ENCODE measurements at places on chromosomes 3 and 15.

DNA sequence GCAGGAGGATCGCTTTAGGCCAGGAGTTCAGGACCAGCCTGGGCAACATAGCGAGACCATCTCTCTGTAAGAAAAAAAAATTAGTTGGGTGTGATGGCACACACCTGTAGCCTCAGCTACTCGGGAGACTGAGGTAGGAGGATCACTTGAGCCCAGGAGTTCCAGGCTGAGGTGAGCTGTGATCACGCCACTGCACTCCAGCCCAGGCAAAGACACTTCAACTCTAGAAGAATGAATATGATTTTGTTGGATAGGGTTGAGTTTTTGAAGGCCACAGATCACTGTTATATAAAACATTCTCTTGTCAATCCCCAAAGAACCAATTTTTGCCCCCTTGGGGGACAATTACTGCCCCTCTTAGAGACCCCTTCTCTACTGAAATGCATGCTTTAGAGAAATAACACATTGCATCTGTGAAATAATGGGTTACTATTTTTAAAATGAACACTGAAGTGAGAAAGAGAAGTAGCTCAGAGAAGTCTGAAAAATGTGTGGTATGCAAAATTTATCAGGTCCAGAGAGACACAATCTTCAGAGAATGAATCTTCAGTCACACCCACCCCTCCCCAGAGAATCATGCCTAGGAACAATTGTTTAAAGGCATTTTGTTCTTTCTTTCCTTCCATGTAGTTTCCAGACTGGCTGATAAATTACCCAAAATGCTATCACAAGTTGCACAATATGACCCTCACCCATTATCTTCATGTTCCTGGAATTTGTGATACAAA, 42.7 kb downstream of the METTL6 start:
- DNase-seq = no peak

GRCh38 chr3:32856355-32856889, 38.6 kb downstream of the TRIM71 start:
- DNase-seq = no peak

DNA sequence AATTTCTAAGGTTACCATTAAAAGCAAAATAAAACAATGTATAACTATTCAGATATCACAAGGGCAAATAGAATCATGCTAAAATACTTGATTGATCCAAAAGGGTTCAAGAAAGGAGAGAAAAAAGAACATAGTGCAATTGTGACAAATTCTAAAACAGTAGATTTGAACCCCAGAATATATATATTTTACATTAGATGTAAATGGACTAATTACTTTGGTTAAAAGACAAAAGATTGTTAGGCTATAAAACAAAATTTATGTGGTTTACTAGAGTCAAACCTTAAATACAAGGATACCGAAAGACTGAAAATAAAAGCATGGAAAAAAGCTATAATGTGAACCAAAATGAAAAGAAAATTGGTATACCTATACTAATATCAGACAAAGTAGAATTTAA, 129.3 kb downstream of the ADAMTSL3 start:
- no peak for DNase-seq

GRCh38 chr3:42996633-42997075, 17.5 kb downstream of the GASK1A start:
- DNase-seq = no peak

DNA sequence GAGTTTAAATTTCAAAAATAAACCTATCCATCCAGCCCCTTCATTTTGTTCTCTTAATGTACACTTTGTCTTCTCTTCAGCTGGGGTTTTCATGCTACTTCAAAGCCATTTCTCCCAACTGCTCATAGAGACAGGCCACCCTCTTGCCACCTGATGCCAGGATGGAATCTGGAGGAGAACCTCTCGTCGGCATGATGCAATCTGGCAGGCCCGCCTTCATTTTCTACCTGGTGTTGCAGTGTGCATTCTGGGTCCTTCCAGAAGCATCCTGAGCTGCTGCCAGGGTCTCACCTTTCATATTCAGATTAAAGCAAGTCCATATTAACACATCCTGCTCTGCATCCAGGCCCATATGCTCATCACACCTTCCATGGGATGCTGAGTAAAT, 60.8 kb downstream of the CTNNB1 start:
- no peak for DNase-seq

DNA sequence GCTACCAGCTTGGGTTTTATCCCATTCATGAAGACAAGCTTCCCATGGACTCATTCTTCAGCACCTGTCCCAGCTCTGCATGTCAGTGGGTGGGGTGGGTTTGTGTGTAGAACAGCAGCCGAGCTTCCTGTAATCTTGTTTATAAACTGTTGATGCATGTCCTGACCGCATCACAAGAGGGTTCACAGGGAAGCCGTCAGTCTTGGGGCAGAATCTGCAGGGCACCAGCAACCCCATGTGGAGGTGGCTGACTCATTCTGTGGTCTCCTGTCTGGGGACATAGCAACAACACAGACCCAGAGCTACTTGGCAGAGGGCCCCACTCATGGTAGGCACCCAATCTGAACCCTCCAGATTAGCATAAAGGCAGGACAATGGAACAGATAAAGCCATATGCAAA, 35.6 kb downstream of the DAPK2 start:
- DNase-seq = no peak

DNA sequence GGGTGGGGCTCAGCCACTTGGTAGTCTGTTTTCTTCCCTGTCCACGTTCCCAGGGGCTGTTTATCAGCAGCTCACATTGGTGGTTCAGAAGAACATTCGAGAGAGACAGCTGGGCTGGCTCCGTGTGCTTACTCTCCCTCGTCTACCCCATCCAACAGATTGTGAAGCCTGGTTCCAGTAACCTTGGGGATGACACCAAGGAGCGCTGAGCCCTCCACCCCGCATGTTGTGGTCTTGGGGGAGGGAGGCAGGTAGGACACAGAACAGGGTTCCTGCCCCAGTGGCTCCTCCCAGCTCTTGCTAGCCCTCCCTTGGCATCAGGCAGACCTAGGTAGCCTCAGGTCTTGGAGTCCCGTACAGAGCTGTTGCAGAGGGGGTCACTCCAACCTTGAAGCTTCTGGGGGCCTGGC, 33.1 kb downstream of the KLF13 start:
- DNase-seq = no peak

DNA sequence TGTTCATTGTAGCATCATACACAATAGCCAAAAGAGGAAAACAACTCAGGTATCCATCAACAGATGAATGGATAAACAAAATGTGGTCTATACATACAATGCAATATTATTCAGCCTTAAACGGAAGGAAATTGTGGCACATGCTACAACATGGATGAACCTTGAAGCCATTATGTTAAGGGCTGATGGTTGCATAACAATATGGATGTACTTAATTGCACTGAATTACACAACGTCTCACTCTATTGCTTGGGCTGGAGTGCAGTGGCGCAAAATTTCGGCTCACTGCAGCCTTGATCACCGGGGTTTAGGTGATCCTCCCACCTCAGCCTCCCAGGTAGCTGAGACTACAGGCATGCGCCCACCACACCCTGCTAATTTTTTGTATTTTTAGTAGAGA, 7.0 kb upstream of the TMEM62 start:
- no peak for DNase-seq

GRCh38 chr3:159532577-159532976, 456.1 kb upstream of the IL12A start:
- DNase-seq = no peak

DNA sequence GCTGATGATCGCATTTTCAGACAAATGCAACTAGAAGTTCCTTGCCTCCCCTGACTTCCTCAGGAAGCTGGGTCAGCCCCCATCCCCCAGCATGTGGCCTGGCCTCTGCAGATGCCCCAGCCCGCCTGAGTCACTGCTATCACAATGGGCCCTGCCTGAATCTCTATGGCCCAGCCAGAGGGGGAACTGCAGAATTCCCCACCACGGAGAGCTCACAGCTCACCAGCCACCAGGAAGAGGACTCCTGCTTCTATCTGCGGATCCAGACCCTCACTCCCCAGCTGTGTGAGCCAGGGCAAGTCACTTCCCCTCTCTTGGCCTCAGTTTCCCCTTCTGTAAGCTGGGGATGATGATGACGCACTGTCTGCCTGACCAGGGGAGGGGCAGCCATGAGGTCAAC, 6.9 kb downstream of the PLXND1 start:
- no peak for DNase-seq

DNA sequence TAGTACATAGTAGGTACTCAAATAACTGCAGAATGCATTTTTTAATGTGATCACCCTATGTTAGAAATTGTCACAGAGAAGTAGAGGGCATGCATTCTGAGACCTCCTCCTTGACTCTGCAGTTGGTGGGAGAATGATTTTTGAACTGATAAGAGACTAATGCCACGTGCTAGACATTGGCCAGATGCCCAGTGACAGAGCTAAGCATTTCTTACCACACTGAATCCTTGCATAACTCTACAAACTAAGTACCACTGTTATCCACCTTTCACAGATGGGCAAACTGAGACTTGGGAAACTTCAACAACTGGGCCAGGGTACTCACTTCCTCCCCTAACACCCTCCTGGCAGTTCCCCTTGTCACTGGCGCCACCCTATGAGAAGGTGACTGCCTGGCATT, 33.5 kb upstream of the SPATA12 start:
- no peak for DNase-seq

DNA sequence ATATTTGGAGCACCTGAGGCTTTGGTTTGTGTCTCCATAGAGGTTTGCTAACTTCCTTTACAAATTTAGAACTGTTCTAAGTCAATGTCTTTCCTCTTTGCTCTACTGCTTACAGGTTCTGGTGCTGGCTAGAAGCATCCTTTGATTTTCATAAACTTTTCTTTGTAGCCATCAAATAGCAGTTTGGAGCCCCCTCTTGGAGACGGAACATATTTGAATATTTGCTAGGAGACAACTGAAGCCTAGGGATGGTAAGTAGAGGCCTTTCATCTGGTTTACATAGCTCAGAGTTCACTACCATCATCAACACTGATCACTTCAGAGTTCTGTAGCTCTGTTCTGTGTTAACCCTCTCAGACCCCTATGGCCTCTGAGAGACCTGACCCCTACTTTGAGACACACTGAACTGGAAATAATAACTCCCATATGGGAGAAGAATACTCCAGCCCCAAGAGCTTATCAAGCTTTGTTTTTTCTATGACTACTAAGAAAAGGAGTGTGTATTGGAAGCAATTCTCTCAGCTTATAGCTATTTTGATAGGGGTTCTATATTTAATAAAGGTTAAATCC, 420.4 kb downstream of the EPHA3 start:
- DNase-seq = no peak

DNA sequence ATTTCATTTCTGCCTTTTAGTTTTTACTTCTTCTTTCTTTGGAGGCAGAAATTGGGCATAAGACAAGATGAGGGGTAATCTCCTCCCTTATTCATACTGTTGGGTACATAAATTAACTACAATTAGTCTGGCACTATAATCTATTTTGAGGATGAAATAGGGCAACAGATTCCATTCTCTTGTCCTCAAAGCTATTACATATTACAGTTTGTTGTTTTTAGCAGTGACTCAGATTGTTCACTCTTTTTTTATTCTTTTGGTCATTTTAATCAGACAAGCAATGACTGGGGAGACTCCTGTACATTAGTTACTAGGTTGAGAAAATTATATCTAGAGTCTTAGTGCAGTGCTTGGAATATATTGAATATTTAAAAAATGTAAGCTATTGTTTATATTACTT, 556.0 kb downstream of the OTOL1 start:
- DNase-seq = no peak

DNA sequence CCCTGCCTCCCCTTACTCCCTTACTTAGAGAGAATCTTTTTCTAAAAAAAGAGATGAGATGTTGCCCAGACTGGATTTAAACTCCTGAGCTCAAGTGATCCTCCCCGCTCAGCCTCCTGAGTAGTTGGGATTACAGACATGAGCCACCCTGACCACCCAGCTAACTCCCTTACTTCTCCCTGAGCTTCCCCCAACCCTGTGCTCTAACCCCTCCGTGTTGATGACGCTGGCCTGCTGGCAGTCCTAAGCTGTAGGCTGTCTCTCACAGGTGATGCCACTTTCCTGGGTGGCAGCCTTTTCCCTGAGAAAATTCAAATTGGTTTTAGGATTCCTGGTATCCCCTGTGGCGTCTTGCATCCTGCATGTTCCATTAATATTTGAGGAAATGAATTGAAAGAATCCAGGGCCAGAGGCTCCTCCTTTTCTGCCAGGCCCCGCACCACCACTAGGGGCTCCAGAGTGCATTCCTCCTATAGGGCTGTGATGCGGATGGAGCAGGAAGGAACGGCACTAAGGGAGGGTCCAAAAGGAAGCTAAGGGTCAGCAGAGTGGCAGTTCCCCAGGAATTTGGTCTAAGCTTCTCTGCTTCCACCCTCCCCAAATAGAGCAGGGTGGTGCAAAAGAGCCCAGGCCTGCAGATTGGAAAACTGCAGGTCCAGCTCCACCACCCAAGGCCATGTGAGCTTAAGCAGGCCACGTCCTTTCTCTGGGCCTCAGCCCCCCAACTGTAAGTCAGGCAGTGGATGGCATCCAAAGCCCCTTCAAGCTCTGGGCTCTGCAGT, 101.1 kb downstream of the DAPK2 start:
- peak; percentile 78 for DNase-seq
